ENCODE measurements at places on chromosomes 5 and 9.

GRCh38 chr9:127972236-127972871, 8.4 kb downstream of the EEIG1 start:
- no peak for DNase-seq

DNA sequence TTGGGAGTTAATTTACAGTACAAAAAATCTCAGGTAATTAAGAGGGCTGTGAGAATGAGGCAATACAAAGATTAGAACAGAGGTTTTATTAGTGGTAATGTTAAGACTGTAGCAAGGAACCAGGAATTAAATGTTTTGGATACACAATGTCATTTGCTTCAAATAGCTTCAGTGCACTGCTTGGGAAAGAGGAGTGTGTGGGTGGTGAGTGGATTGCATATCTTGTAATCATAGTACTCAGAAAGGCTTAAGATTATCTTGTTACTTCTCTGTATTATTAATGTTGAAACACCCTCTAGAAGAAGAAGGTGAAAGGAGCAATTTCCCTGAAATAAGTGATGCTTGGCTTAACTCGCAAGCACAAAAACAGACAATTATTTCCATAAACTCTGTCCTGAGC, 21.0 kb upstream of the TBCA start:
- DNase-seq, result no peak

GRCh38 chr9:126157423-126157822, 169.2 kb upstream of the MVB12B start:
- DNase-seq, result no peak

DNA sequence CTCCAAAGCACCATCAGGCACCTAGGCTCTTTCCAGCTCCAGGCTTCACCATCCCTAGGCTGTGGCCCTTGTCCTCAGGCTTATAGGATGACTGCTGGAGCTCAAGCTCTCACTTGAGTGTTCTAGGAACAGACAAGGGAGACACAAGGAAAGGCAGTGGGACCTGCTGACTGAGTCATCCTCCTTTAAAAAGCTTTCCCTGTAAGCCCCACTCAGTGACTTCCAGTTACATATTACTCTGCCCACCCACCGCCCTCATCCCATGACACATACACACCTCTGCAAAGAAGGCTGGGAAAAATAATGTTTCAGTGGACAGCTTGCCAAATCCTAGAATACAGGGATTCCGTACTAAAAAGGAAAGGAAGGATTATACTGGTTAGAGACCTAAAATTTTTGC, 154.2 kb upstream of the ZNF366 start:
- DNase-seq, result no peak

- no peak for DNase-seq
These were observed 119.7 kb upstream of the SPATA31C2 start for GRCh38 chr9:88258024-88258423.

DNA sequence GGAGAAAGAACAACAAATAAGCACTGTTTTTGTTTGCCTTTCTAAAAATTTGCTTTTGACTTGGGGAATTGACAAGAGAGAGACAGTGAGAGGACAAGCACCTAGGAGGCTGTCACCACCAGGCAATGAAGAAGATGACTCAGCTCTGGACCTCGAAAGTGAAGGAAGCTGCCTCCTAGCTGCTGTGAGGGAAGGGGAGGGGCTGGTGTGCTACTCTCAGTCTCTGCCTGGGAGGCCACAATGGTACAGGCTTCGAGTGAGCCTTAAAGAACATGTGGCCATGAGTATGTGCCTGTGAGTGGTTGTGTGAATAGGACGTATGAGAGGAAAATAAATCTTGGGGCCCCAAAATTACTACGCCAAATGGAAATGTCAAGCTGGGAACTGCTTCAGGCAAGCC, 7.1 kb upstream of the PLK2 start:
- no peak for DNase-seq

- no peak for DNase-seq
These were observed 177.3 kb downstream of the C9orf152 start for GRCh38 chr9:110030632-110031031.

DNA sequence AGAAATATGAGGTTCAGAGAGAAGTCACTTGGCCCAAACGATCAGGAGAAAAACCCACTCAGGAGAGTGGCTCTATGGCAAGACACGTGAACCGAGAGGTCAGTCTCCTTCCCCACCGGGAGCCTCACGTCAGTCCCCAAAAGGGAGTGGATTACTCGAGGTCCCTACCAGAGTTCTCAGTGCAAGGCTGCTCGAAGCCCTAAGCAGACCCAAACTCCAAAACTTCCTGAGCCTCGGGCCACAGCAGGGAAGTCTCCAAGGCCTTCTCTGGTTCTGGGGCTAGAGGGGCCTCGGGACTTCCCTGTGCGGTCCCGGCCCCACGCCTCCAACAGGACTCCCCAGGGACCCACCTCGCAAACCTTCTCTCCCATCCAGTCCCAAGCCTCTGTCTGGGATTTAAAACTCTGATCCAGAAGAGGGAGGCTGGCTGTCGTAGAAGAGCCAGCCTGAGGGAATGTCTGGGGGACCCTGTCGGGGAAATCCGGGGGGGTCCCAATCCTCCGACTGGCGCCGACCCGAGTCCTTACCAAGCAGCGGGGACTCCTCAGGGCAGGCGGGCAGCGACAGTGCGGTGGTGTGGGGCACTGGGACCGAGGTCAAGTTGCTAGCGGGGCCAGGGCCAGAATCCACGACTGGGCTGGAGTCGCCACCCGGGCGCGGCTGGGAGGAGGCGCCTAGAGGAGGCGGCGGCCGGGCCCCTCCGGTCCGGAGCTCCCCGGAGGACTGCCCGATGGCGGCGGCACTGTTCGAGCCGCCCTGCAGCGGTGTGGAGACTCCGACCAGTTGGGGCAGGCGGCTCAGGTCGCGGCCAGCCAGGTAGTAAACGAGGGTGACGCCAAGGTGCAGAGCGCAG, 679 bp downstream of the B4GALT1 start:
- no peak for DNase-seq

- DNase-seq, result no peak
These were observed 141.8 kb downstream of the DOCK2 start for GRCh38 chr5:169778622-169779596.

- DNase-seq, result no peak
These were observed 433.5 kb downstream of the CDH18 start for GRCh38 chr5:19554524-19554923.

DNA sequence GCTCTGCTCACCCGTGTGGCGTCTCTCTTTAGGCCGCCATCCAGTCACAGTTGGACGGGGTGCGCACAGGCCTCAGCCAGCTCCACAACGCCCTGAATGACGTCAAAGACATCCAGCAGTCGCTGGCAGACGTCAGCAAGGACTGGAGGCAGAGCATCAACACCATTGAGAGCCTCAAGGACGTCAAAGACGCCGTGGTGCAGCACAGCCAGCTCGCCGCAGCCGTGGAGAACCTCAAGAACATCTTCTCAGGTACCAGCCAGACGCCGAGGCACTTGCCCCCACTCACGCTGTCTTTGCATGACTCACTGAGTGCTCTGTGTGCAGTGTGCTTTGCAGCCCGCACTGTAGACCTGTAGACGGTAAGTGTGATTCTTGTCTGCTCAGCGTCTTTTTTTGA, 4.5 kb downstream of the EXOC3 start:
- no peak for DNase-seq
